ENCODE measurements at places on chromosomes 3 and 15. TPM values are rescaled to one million over a fixed set of nuclear protein-coding genes. Genes with fewer than 3 reads are reported as not detected.

- DNase-seq: no peak
Observed at GRCh38 chr15:92788196-92788595, 111.9 kb upstream of the CHD2 start.

Gene EPB42
- total RNA-seq: not detected

DNA sequence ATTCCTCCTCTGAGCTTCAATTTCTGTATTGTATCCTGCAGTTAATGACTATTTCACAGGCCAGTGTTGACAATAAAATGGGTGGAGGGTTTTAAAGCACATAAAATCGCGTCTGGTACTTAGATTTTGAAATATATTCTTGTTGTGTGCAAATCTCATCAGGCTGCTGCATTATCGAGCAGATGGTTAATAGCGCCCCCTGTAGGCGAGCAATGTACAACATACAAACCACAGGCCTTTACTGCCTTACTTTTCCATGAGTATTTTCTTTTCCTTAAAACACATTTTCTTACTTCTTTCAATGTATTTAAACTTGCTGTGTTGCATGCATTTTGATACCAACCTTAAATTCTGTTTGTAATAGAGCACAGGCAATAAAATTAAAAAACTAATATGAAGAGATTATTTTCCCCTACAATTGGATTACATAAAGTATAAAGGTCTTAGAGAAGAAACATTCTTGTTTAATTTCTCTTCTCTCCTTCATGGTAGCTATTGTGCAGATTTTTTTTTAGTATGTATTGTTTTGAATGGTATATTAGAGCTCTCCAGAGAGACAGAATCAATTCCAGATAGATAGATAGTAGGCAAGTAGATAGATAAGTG is 608.4 kb downstream of the CADM2 start:
- DNase-seq: no peak

Gene CAV3
- total RNA-seq: not detected

- DNase-seq: no peak
Observed at GRCh38 chr3:124395162-124395561, 335.1 kb upstream of the UMPS start.

GRCh38 chr15:32781781-32782180 is 64.0 kb downstream of the GREM1 start:
- no peak for DNase-seq

Gene TTC23
- total RNA-seq: 3.1 TPM

DNA sequence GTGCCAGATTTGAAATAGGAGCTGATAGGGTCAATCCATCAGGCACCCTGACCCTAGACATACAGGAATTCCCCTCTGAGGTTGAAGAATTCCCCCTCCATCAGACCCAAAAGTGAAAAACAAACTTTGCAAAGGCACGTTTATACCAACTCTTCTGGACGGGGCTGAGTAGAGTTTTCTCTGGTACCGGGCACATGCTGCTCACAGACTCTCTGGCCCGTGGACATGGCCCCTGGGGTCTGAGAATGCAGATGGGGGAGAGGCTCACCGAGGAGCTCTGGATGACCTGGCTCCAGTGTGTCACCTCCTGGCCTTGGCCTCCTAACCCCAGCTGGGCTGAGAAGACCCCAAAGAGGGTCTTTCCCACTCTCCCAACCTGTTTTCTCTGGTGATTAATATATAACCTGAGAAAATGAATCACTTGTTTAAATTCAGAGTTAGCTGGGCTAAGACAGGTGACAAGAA is 11.2 kb upstream of the LIPC start:
- no peak for DNase-seq

Gene LACTB
- 18.8 TPM for total RNA-seq

DNA sequence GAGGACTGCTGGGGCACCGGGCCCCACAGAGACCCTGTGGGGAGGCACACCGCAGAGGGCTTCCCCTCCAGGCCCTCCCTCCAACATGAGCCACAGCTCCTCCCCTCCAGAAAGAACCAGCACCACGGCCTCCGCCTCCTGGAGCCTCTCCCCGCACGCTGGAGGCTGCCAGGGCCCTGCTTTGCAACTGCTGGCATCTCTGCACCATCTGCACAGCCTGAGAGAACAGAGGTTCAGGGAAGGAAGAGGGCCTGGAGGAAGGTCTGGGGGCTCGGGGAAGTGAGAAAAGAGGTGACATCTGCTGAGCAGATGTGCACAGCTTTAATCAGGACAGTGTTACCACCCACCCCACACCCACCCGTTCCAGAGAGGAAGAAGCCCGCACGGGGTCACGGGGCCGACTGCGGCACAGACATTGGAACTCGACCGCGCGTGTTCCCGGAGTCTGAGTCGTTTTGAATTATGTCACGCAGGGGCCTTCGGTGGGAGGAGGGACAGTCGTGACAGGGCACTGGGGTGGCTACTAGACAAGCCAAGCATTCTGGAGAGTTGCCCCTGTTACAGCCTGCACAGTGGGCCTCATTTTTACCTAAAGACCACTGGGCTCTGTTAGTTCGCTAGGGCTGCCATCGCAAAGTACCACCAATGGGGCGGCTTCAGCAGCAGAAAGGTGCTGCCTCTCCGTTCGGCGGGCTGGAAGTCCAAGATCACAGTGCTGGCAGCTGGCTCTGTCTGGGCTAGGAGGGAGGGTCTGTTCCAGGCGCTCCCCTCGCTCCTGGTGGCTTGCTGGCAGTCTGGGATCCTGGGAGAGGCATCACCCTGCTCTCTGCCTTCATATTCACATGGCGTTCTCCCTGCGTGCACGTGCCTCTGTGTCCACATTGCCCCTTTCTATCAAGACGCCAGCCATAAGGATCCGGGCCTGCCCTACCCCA is 194.8 kb downstream of the XXYLT1 start:
- DNase-seq: no peak

Gene C2CD4B
- total RNA-seq: 0.18 TPM

DNA sequence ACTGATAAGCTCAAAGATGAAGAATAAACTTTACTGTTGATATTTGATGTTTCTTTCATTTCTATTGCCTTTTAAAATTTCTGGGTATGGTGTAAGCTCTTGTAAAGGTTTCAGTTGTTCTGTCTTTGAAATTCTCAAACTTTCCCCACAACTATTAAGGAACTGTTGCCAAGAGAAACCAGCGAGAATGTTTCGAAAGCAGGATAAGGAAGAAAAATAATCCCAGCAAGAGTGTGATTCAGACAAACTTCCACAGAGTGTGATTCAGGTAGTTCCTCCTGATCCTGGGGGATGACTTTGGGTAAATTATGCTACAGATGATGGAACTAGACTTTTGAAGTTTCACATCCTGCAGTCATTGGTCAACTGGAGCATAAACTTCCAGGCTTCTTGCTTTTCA is 632.0 kb downstream of the NSUN3 start:
- DNase-seq: no peak

- no peak for DNase-seq
Observed at GRCh38 chr3:72144773-72145505, 360.0 kb upstream of the PROK2 start.

All from naive thymus-derived CD4-positive, alpha-beta T cell (primary cell).